ENCODE measurements at places on chromosomes 3 and 15.
A peak's percentile ranks its signal among the peaks of the same experiment; 100 is the strongest.

GRCh38 chr15:50075319-50075718 lies 43.7 kb downstream of the ATP8B4 start:
- no peak for DNase-seq

DNA sequence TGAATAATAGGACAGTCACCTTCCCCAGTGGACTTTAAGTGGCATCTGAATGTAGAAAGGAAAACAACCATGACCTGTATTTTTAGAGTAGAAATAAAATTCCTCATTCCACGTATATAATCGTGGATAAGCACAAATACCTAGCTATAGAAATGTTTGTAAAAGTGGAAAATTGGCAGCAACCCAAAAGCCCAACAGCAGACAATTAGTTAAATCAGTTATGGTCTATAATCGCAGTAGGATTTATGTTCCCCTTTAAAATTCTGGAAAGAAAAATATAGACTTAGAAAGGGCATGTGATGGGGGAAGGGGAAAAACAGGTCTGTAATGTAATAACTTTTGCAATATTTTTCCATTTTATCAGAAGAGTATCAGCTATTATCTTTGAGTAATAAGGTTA lies 241.9 kb upstream of the ST8SIA2 start:
- DNase-seq = no peak

DNA sequence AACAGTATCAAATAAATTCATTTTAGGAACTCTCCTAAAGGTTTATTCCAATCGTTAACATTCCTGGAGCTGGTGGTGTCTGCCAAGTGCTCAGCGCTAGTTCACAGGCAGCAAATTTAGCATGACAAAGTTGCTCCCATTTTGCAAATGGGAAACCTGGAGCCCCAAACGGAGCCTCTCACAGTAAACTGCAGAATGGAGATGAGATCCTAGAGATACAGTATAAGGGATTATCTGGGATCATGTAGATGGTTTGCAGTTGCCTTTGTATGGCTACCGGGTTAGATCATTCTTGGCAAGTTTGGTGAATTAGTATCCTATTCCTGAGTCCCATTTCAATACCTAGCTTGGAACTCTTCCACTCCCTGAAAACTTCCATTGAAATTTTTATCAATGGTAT lies 173.7 kb downstream of the CDIN1 start:
- no peak for DNase-seq

- DNase-seq = no peak
Observed at GRCh38 chr3:173690542-173691180, 293.1 kb downstream of the NLGN1 start.

DNA sequence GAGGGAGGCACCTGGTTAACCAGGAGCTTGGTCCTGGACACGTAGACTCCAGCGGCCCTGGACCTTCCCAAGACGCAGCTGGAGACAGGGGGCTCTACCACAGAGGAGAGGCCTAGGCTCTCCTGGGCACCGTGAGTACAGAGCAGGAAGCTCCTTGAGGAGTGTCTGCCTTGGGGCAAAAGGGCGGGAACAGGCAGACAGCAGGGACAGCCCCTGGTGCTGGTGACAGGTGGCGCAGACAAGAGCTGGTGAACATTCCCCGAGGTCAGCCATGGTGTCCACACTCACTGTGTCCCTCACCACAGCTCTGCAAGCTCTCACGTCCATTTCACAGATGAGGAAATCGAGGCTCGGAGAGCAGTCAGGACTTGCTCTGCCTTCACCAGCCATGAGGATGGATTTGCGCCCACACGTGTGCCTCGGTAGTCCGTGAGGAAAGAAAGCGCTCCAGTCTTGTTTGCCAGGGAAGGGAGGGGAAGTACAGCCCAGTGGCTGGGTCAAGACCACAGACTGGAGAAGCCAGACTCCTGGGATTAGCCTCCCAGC lies 2.6 kb upstream of the PLXNA1 start:
- DNase-seq = no peak

- DNase-seq = no peak
Observed at GRCh38 chr3:37243820-37244748, 69.7 kb upstream of the LRRFIP2 start.

GRCh38 chr3:183081459-183082183 lies 17.7 kb downstream of the MCCC1 start:
- no peak for DNase-seq

- no peak for DNase-seq
Observed at GRCh38 chr15:96619174-96619573, 288.7 kb downstream of the NR2F2 start.

- DNase-seq = no peak
Observed at GRCh38 chr15:91723959-91724358, 129.5 kb upstream of the SLCO3A1 start.

DNA sequence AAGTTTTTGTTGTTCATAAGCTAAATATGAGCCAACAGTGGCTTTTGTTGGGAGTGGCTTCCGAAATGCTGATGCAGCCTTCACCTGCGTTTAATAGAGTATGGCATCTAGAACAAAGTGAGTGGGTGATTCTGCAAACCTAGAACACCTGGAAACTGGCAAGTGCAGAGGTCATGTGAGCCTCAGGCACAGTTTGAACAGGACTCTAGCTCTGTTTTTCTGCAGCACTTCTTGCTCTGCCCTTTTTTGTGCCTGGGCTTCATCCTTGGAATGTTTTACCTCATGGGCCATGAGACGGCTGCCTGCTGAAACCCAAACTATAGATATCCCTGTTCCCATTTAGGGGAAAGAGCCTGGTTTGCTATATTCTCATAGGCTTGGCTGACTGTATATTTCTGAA lies 73.5 kb downstream of the LPP start:
- DNase-seq = no peak

DNA sequence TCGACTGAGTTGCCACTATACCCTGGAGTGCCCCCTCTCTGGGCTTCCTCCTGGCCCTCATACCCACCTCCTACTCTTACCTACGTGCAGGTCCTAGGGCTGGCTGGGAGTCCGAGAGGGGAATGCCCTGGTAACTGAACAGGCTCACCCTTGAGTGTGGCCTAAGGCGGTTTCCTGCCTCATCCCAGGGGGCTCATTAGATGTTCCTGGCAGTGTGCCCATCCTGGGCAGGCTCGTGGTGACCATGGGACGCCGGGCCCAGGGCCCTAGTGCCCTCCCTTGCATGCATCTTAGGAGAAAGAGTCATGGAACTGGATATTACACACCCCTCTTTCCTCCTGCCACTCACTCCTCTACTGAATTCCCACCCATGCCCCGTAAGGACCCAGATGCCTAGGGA lies 2.8 kb downstream of the SEMA4B start:
- DNase-seq = peak; percentile 37

- no peak for DNase-seq
Observed at GRCh38 chr15:69412274-69412673, 1.9 kb upstream of the KIF23 start.

DNA sequence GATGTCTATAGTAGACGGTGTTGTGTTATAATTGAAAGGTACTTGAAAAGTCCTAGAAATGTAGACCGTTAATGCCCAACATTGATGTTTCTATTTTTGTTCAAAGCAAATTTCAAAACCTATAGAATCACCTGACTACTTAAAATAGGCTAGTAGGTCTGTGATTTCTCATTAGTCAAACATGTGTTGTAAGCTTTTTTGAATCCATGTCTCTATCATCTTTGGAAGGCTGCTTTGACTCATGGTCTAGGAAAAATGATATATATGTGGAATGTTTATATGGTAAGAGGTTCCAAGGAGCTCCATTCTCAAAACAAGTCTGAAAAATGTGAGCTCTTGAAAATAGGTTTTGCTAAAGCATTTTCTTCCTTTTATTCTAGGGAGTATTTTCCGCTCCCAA lies 375.3 kb downstream of the LPP start:
- DNase-seq = no peak

GRCh38 chr15:94877833-94878232 lies 646.5 kb downstream of the MCTP2 start:
- no peak for DNase-seq

Data from C1 segment of cervical spinal cord (tissue), 14 donors.